Small intestine (tissue), 16 donors: ENCODE measurements at places on chromosomes 1 and 21. TPM values are rescaled to one million over a fixed set of nuclear protein-coding genes. Genes with fewer than 3 reads are reported as not detected.

Gene OR2L8
- not detected for polyA plus RNA-seq

Gene HEYL
- polyA plus RNA-seq, result not detected

- no peak for DNase-seq
Observed at GRCh38 chr1:109242387-109242786, 7.0 kb upstream of the CELSR2 start.

DNA sequence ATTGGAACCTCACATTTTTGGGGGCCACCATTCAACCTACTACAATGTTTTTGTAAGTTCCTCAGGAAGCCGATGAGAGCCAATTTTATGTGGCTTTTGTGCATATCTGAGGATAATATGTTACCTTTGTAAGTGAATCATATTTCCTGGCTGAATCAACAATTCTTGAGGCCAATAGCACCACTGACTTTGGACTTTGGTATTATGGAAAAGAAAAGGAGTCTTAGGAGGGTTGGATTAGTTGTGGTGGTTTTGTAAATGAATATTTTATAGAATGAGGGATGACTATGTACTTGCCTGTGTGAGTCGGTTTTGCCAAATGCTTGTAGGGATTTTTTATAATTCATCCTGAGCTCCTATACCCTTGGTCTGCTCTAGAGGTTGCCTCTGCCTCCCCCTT, 181.5 kb upstream of the HMGB4 start:
- no peak for DNase-seq

- DNase-seq, result no peak
Observed at GRCh38 chr21:18759267-18759666, 355.7 kb upstream of the TMPRSS15 start.
